ENCODE measurements at places on chromosomes 3 and 15.

DNA sequence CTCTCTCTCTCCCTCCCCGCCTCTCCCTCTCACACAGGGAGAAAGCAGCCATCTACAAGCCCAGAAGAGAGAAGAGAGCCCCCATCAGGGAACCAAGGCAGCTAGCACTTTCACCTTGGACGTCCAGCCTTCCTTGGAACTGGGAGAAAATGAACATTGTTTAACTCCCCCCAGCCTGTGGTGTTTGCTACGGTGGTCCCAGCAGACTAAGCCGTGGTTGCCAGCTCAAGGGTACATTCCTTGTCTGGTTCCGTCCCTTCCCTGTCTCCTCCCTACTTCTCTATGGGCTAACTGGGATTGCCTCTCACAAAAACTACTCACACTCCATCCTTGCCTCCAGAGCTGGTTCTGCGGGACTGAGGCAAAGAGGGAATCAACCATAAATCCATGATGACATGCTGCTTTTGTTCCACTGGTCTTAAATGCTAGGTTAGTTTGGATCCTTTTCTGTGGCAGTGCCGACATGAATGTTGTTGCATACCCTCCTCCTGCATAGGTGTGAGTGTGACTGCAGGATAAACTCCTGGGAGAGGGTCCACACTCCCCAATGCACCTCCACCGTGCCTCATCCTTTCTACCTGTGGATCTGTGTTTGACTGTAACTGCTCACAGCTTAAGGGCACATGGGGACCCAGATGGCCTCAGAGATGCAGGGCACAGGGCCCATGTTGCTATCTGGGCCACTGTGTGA, 12.0 kb downstream of the C3orf22 start:
- no peak for DNase-seq

- DNase-seq, result no peak
Observed at GRCh38 chr3:19104459-19104858, 43.9 kb upstream of the KCNH8 start.

- peak; percentile 89 for DNase-seq
Observed at GRCh38 chr15:39919748-39920509, at the start of gene GPR176. GPR176 (minus strand) TSS chr15:39920266; CDS start chr15:39920026, 240 bp downstream.

DNA sequence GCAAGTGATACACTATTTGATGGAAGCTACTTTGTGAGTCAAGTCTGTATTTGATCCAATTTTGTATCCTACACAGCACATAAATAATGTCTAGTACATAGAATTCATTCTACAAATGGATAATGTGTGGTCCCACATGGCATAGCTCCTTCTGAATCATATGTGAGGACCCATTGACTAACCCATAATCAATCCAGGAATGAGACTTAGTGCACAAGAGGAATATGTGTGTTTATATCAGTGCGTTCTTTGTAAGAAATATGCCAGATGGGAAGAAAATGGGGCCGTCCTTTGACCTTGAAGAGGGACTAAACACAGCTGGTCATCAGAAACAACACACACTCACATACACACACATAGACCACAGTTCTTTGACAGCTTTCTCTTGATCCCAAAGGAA, 282.7 kb upstream of the SEMA6D start:
- DNase-seq, result no peak

- no peak for DNase-seq
Observed at GRCh38 chr3:89851974-89852621, 744.7 kb downstream of the EPHA3 start.

DNA sequence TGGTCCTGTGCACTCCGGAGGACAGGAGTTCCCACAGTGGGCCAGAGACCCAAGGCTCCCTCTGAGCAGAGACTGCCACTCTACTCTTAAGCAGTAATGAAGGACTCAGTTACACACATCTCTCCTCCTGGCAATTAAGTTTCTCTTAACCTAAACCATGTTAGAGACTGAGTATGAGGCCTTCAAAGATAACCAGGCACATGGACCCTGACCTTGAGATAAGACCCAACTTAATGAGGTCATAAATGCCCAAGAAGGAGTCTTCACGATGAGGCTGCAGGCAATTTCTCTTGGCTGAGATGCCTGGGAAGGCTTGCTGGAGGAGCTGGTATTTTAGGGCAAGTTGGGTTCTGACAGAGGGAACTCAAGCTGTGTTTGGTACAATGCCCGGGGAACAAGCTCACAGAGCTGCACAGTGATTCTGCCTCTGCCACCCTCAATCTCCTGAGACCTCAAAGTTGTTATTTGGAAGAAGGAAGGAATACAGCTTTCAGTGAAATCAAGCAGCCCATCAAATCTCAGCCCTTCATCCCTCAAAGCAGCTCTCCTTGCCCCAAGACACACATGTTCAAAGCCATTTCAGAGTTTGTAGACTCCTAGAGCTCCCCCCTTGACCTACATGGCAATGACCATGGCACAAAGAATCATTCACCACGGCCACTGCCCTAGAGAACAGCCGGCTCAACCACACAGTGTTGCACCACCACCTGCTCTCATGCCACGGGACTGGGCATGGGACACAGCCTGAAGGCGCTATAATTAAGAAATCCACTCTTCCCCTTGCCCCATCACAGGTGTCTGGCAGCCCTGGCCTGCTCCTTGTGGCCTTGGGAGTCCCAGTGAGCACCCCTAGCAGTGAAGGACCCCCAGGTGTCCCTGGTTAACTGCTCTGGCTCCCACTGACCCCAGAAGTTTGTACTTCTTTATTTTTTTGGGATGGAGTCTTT, 7.1 kb downstream of the RMDN3 start:
- no peak for DNase-seq

DNA sequence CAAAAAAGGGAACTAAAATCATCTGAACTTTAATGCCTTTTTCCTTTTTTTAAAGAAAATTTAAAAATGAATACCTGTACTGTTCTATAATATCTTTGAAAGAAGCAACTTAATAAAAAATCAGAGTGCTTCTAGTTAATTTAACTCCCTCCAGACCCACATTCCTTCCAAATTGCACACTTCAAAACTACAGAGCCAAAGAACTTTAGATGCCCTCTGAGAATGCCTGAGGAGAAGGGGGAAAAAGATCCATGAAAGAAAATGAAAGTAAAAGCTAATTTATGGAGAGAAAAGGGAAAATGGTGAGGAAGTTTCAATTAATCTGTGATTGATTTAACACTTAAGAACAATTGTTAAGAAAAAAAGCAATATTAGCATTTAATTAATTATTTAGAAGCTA, 1141.6 kb downstream of the IGSF11 start:
- DNase-seq, result no peak

DNA sequence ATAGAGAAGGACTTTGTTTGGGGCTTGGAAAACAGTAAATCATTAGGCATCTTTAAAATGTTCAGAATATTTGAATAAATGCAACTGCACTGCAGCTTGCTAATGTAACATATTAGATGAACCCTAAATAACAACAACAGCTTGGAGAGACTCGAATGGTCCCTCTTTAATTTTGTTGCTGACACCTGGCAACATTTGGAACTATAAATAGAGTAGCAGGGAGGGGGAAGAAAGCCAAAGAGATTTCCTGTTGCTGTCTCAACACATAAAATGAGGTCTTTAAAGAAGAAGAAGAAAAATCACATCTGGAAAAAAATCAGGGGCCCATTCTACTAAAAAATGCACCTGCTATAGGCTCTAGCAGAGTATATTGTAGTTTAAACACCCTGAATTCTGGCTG, 49.9 kb upstream of the DPPA4 start:
- DNase-seq, result no peak
